Myocyte (in vitro differentiated cells): ENCODE measurements at places on chromosomes 5 and 9. TPM values are rescaled to one million over a fixed set of nuclear protein-coding genes. Genes with fewer than 3 reads are reported as not detected.

- no peak for DNase-seq
These were observed 346.9 kb downstream of the DEPDC1B start for GRCh38 chr5:60352992-60353599.

DNA sequence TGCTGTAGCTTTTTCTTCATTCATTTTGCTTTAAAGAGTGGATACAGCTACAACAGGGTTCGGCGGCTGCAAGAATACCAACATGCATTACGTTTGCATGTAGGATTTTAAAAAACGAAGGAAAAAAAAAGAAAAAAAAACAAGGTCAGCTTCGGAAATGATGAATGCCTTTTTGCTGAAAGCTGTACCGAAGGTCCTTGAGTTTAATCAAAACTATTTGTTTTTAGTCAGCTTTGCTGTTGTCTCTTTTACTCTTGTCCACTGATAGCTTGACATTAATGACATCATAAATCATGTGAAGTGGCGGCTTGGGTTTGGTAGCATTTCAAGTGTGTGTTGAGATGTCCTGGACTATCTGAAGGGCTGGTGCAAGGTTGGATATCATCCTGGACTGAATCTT lies 779.1 kb downstream of the NR2F1-AS1 start:
- no peak for DNase-seq

The C9orf50 gene
- total RNA-seq = not detected in 2 replicates

DNA sequence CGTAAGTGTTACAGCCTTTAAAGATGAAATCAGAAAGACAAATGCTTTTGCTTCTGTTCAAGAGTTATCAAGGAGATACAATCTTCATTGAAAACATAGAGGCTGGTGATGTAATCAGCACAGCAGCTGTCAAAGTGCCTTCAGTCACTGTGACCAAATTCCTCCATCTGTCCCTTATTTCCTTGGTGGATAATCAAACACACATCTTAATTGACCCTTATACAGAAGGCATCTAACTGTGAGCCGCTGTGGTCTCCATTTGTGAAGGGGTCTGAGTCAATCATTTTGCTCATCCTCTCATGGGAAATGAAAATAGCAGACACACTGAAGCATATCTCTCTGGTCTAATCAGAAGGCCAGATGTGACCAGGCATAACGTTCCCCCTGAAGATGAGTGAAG lies 130.1 kb upstream of the TLR4 start:
- no peak for DNase-seq

The CDKN2A gene
- 169 and 177 TPM in 2 replicates for total RNA-seq

DNA sequence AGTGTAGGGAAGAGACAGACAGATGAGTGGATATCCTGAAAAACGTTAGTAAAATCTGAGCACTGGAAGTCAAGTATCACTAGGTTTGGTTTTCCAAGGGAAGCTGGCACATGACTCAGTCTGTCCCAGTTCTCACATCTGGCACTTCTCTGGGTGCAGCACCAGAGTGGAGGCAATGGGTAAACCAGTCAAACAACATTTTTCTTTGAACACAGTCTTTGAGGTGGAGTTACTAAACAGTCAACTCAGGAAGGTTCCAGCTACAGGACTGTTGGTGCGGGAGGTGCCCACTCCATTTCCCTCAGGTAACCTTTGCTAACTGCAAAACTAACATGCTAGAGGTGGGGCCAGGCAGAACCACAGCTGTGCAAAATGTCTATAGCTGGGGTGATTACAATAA lies 301.4 kb upstream of the RFX3 start:
- DNase-seq = no peak

The FAM53C gene
- 35.2 and 38.7 TPM in 2 replicates for total RNA-seq

The UNC13B gene
- total RNA-seq = 19.0 and 22.9 TPM in 2 replicates

The RNF224 gene
- total RNA-seq = not detected in 2 replicates

The SLC9A3 gene
- 5.4 and 6.8 TPM in 2 replicates for total RNA-seq

DNA sequence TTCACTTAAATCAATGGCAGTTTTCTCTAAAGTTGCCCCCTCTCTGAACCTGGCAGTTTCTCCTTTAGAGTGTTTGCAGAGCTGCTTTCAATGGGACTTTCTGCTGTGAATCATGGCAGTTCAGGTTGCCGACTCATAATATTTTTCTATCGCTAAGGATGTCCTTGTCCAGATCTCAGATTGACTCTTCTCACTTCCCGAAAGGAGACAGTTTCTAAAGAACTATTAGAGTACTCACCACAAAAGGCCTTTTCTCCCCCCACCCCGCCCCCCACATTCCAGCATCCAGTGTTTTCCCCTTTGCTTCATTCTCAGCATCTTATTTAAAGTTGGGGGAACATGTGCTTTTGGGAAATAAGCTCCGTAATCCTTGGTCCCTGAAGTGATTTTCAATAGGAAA lies 443.5 kb upstream of the KLF4 start:
- no peak for DNase-seq

GRCh38 chr9:102514541-102514940 lies 480.6 kb upstream of the CYLC2 start:
- no peak for DNase-seq

DNA sequence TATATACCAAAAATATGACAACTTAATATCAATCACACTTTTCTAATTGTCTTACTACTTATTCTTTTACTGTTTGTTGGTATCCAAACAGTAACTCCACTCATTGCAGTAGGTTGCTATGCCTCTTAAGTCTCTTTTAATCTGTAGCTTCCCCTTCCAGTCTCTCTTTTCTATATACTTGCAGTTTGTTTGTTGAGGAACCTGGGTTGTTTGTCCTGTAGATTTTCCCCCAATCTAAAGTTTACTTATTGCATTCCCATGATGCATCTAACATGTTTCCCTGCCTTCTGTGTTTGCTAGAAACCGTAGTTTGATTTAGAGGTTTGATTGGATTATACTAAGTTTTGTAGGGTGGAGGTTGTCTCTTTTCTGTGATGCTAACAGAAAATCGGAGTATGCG lies 10.6 kb downstream of the PDE8B start:
- DNase-seq = no peak

GRCh38 chr9:113692256-113692655 lies 183.9 kb upstream of the ZNF618 start:
- DNase-seq = no peak

- peak; percentile 91 for DNase-seq
These were observed 19.8 kb upstream of the MRNIP start for GRCh38 chr5:179878222-179879002.

GRCh38 chr9:16611983-16612382 lies 258.5 kb downstream of the BNC2 start:
- no peak for DNase-seq

The FPGS gene
- 141 and 200 TPM in 2 replicates for total RNA-seq

DNA sequence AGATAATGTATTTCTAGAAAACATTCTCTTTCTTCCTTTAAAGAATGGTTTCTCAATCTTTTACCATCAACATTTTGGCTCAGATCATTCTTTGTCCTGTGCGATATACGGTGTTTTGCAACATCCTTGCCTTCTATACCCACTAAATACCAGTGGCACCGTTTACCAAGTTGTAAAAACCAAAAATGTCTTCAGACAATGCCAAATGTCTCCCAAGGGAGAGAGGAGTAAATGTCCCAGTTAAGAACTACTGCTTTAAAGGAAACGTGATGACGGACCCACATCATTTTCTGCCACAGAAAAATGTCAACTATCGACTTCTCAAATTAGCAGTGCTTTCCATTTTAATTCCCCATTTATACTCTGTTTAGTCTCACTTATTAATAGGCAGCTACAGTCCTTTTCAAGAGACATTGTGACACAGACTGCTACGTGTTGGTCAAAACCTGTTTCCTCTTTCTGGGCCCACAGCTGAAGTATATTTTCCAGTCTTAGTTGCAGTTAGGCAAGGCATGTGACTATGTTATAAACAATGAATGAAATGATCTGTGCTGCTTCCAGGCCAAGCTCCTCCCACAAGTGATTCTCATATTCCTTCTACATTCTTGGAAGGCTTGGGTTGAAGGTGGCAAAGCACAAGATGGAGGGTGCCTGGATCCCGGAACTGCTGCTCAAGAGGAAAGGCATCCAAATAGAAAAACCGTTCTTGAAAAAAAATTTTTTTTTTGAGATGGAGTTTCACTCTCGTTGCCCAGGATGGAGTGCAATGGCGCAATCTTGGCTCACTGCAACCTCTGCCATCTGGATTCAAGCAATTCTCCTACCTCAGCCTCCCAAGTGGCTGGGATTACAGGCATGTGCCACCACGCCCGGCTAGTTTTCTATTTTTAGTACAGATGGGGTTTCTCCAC lies 8.8 kb downstream of the PRXL2C start:
- peak; percentile 48 for DNase-seq

The FOXD4 gene
- 0.16 and 0.19 TPM in 2 replicates for total RNA-seq

- DNase-seq = no peak
These were observed 4.5 kb downstream of the RNF208 start for GRCh38 chr9:137217276-137218211.

DNA sequence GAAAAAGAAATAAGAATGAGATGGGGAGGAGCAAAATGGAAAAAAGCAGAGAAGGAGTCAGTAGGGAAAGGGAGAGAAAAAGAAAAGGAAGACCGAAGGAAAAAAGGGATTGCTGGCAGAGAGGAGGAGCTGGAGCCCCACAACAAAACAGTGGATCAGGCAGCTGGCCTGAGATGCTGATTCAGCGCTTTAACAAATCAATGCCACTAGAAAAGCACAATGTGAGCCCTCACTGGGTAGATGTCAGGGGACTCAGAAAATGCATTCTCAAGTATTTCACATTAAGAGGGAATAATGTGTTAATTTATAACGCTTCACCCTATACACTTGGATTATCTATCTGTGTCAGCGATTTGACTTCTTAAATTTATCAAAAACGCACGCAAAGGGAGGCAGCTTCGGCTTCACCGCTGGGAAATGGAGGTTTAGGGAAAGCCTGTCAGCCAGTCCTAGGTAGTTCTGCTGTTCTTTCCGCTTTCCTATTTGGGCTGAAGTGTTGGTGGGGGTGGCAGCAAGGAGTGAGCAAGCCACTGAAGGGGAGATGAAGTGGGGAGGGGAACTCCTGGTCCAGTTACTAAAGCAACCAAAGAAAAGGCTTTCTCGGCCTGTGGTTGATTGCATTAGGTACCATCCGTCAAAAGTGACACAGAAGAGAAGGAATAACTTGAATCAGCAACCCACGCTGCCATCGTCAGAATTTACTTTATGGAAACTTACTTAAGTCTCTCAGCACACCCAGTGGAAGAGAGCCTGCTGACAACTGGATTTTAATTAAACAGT lies 161.6 kb downstream of the BNC2 start:
- DNase-seq = peak; percentile 61

DNA sequence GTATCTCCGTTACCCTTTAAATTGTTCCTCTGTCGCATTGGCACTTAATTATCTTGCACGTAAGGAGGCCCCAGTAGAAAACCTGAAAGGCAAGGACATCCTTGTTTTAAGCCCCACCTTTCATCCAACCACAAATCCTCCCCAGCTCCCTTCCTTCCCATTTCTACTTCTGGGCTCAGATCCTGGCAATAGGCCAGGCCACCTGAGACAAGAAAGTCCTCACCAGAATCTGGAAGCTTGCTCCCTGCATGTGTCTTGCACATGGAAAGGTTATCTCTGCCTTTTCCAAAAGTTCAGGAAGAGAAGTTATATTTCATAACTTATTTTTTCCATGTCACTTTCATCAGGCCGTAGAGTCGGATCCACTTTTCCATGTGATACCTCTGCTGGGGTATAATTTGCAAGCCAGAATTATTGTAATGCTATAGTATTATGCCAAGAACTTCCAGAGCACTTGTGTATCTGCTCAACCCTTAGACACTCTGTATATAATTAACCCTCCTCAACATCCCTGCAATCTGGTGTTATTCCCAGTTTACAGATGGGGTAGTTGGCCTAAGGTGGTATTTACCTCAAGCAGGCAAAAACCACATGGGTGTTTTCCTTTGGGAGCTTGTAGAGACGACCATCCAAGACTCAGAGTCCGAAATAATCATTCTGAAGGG lies 2.6 kb upstream of the SHB start:
- DNase-seq = no peak

DNA sequence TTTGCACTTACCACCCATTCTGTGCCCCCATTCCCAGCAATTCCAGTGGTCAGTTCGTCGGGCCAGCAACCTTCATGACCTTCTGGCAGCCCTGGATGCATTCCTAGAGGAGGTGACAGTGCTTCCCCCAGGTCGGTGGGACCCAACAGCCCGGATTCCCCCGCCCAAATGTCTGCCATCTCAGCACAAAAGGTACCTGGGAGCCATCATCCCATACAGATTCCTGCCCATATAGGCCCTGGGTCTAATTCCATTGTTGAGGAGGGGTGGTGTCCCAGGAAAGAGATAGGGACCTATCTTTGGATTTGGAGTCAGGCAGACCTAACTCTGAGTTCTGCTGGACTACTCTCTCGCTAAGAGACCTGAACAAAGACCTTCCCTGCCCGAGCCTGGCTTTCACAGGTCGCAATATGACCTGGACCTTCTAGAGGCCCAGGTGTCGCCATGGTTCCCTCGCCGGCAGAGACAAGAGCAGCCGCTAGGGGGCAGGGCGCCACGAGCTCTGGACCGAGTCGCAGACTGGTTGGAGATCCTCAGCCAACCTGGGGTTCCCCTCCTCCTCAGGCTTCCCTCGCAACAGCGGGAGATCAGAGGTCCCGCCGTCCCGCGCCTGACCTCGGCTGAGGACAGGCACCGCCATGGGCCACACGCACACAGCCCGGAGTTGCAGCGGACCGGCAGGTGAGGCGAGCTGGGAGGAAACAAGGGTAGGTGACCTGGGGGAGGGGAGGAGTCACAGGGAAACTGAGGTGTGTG lies 3.1 kb downstream of the SLC4A9 start:
- peak; percentile 60 for DNase-seq

The GKAP1 gene
- 2.7 and 4.3 TPM in 2 replicates for total RNA-seq

DNA sequence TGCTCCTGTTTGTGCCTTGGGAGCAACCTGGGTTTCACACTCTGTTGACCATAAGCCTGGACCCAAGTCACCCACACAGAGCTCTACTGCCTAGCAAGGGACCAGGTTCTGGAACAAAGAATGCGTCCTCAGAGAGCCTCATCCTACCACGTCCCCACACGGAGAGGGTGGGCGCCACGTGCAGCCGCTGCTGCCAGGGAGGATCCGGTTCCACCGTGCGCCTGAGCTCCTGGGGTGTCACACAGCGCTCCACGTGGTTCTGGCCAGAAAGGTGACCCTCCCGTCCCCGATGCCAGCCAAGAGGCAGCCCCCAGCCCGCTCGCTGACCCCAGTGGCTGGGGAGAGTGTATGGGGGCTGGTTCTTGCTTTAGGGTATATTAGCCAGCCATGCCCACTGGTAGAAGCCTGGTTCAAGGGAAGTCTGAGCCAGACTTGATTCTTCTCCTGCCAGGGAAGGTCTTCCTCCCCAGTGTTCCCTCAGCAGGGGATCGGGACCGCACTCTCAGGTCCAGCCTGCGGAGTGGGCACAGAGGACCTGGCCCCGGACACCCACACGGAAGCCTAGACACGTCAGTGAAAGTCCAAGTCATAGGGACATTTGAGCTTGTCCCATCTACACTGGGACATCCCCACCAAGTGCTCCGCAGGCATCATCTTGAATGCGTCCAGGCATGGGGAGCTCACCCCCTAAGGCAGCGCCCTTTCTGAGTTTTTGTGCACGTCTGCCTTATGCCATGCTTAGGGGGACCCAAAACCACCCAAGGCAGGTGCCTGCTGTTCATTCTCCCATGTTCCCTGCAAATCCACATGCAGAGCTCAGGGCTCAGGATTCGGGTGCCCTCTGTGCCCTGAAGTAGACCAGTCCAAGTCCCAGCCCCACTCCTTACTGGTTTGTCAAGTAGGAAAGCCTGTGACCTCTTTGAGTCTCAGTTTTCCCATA lies 2.4 kb downstream of the FCN1 start:
- no peak for DNase-seq

The OMD gene
- total RNA-seq = not detected in 2 replicates

GRCh38 chr9:6354072-6354686 lies 26.0 kb downstream of the TPD52L3 start:
- peak; percentile 72 for DNase-seq

GRCh38 chr5:135342551-135342875 lies 56.5 kb downstream of the MACROH2A1 start:
- DNase-seq = no peak

The PIP5K1B gene
- 0.21 and 0.37 TPM in 2 replicates for total RNA-seq
